GOT3 (cell line): ENCODE measurements at places on chromosomes 3 and 15.

- DNase-seq: no peak
These were observed 1.3 kb downstream of the RYK start for GRCh38 chr3:134249296-134249841.

- DNase-seq: no peak
These were observed 29.1 kb downstream of the PLXND1 start for GRCh38 chr3:129577366-129577765.

DNA sequence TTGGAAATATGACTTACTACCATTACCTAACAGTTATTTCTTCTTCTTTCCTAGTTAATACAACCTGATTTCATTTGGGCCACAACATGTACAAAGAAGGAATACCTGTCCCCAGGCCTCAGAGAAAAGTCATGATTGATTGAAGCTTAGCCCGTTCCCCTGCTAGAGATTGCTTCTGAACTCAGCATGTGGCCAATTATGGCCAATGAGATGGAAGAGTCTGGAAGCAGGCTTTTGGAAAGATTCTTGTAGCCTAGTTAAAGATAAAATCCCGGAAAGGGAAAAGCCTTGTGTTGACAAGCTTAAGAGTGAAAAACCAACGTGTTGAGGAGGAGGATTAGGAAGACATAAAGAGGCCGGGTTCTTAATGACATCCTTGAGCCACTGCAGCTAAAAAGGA, 17.0 kb upstream of the TM6SF1 start:
- DNase-seq: no peak

DNA sequence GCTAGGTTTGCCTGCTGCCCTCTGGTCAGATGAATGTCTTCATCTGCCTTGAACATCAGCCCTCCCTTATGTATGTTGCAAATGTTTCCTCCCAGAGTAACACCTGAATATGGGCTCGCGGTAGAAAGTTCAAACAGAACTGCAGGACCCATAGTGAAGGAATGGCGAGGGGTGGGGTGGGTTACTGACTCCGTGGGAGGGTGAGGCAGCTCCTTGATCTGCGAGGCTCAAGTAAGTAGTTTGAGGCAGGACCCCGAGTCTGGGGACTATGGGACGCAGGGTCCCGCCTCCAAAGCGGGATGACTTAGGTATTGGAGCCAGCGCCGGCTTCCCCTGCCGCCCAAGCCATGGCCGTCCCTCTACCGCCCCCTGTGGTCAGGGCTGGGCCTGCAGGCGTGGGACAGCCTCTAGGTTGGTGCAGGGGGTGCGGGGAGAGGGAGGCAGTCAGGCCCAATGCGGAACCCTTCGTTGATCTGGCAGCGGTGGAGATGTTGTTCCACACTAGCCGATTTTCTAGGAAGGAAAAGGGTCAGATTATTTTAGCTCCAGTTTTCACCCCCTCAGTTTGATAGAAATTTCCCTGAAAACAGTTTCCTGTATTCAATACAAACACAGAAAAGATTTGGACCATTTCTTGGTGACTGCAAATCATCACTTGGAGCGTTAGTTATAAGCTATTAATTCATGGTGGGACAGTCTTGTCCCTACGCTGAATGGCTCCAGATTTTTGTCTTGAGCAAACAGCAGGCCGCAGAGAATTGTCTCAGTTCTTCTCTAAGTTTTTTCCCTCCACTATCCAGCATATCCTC, 72.3 kb downstream of the CORO2B start:
- no peak for DNase-seq

DNA sequence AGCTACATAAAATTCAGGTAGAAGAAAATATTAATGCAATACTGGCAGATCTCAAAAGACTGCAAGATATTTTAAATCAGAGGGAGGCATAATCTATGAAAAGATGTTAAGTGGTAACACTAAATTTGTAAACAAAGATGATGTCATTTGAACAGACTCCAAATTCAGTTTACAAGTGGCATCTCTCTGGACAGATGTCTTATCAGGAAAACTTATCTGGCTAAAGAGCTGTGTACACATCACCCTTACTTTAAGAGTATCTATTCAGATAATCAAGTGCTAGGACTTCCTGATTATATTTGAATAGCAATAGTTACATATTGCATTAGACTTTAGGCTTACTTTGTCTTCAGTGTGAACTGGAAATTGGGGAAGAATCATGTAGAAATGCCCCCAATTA, 231.5 kb downstream of the WDR72 start:
- DNase-seq: no peak

DNA sequence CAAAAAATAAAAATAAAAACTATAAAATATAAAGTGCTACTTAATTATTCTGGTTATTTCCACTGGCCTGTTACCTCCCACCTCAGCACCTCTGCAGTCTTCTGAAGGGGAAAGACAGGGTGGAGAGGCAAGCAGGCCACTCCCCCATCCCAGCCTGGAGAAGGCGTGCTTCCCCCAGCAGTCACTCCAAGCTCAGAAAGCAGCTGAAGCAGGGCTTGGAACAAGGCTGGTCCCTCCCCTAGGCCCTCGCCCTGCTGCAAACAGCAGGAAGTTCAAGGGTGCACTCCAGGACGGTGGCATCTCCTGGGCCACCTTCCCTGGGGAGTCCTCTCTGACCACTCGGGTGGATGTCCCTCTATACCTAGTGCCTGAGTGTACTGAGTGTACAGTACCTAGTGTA, 21.4 kb downstream of the CACNA2D2 start:
- no peak for DNase-seq

DNA sequence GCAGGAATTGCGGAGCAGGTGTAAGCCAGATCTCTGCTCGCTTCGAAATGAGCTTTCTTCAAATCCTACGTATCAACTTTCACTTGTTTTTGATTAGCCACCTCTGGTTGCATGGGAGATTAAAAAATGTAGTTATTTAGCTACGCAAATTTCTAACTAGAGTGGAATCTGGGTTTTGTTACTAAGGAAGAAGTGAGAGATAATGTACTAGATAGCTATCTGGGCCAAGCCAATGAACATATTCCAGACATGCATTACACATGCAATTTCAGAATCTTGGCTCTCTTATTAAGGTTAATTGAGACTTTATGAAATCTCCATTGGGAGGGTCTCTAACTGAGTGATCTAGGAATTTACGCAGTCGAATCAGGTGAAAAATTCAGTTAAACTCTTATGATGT, 765.7 kb downstream of the DIPK2A start:
- no peak for DNase-seq
